ENCODE measurements at places on chromosomes 11 and 22.

- DNase-seq, result peak; percentile 39
Observed at GRCh38 chr11:126282361-126282735, 545 bp upstream of the TIRAP start.

GRCh38 chr22:49885881-49886280 is 32.2 kb downstream of the ZBED4 start:
- DNase-seq, result no peak

GRCh38 chr11:77107950-77108349 is 5.3 kb downstream of the OMP start:
- no peak for DNase-seq

DNA sequence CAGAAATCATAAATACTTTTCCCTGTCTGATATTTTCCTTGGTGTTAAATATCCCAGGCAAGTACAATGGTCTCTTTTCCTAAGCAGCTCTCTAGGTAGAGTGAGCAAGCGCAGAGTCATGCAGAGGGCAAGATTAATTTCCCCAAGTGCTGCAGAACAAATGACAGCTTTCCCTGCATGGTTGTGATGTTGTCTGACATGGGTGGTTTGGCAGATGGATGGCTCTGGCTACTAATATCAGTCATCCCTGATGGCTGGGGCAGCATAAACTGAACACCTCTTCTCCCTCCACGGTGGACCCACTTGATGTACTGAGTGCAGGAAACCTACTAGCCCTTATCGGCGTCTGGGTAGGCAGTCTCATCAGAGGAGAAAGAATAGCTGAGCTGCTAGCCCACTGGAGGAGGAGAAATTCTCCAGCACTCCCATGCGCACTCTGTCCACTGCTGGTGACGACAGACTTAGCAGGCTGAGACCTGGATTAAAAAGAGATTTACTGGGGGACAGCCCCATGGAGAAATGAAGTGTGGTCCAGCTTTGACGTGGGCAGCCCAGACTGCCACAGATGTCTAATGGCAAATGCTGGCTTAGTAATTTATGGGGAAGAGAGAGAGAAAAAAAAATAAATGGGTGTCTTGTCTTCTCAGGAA is 202.9 kb downstream of the DBX1 start:
- no peak for DNase-seq

All from T-cell (primary cell).